Motor neuron (in vitro differentiated cells): ENCODE measurements at places on chromosomes 11 and 22.

DNA sequence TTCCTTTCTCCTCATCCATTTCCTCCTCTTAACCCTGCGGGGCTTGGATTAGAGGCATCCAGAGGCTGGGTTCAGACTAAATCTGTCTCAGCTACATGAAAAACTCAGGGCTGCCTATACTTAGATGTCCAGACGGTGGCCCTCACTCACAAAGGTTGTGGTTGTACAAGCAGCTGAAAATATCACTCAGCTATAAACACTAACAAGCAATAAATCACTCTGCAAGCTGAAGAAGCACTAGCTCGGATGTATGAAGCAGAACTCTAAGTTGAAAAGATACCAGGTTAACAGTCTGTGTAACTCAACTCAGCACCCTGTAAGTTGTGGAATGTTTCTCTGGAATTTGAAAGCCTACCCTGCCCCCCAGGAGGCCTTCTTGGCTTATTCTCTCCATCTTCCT lies 82.9 kb downstream of the EXT2 start:
- peak; percentile 35 for ATAC-seq

DNA sequence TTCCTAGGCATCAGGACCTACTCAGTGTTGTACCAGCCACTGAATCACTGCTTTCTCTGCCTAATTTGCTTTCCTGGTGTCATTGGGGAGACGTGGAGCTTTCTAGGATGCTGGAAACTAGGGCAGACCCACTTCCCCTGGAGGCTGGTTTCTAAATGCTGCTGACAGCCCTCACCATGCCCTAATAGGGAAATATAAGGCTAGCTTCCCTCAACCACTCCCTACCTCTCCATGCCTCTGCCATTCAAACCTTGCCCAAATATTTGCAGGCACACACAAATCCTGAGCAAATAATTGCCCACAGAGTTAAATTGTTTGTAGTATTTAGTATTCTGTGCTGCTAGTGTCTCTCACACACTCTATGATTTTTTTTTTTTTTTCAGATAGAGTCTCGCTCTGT lies 310.2 kb downstream of the DDX10 start:
- no peak for ATAC-seq

- peak; percentile 31 for ATAC-seq
Measured at GRCh38 chr11:57751676-57752253, at the start of gene BTBD18. Gene BTBD18 (minus strand): TSS chr11:57751819. CDS start chr11:57751188, 631 bp downstream.

DNA sequence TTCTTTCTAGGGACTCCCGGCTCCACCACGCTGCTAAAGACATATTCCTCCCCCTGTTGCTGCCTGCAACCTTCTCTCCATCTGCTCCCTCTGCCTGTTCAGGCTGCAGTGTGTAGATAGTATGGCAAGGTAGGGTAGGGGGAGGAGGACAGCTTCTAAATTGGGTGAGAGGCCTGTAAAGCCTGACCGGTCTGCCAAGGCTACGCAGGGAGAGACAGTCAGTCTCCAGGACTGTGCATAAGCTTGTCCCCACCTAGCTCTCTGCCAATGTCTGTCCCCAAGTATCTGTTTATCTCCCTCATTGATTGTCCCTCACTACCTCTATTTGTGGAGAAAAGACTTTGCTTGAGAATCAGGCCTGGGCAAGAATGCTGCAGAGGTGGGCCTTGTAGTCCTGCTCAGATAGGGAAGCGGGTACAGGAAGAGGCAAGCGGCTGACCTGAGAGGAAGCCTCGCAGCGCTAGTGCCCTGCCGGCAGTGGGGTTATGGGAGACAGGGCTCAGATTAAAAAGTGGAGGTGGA lies 871 bp upstream of the SEZ6L start:
- no peak for ATAC-seq

DNA sequence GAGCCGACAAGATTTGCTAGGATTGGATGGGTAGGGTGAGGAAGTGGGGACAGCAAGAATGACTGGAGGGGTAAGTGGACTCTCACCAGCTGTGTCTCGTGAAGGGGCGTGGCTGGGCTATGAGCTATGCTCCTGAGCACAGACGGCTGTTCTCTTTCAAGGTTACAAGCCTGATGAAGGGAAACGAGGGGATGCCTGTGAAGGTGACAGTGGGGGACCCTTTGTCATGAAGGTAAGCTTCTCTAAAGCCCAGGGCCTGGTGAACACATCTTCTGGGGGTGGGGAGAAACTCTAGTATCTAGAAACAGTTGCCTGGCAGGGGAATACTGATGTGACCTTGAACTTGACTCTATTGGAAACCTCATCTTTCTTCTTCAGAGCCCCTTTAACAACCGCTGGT lies 19.9 kb downstream of the F2 start:
- no peak for ATAC-seq

GRCh38 chr11:68867066-68867465 lies 25.4 kb upstream of the CPT1A start:
- ATAC-seq = no peak

DNA sequence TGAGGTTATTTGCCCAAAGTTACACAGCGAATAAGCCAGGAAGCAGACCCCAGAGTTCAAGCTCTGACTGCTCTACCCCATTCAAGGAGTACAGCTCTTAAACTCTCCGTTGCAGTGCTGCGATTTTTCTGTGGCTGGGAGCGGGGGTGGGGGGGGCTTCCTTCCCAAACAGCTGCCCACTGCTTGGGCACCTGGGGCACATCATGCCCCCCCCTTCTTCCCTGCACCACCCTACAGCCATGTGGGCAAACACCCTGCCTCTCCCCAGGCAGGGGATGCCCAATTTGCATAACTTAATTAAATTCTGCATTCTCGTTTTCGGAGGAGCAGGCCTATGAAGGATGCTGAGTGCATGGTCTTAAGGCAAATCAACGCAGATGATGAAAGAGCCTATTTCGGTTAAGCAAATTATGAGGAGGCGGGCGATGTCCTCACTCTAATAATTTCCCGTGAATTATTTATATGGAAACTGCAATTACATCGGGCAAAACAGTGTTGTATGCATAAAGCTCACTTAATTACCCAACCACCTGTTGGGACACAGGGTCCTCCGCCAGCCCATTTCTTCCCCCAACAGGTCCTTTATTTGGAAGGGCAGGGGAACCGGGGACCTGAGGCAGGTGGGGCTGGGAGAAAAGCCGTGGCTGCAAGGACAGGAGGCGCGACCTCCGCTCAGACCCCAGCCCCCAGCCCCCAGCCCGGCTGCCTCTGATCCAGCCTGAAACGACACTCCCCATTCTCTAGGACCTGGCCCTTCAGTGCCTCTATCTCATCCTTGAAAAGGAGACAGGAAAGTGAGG lies 610.5 kb downstream of the BUD13 start:
- ATAC-seq = no peak

DNA sequence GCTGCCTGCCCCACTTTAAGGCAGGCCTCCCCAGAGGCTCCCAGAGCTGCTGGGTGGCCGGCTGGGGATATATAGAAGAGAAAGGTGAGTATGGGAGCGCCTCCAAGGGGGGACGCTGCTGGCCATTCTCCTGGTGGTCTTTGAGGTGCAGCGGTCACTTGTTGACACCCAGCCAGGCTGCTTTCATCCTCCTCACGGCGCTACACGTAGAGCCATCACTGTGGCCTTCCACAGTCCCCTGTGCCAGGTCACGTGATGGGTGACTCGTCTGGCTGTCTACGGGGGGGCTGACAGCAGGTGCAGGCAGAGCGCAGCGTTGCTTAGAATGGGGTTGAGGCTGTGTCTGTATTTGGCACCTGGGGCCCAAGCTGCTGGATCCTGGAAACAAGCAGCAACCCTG lies 1.9 kb downstream of the ACR start:
- ATAC-seq = no peak

GRCh38 chr22:25953919-25954318 lies 211.9 kb downstream of the MYO18B start:
- ATAC-seq = no peak

- ATAC-seq = no peak
Measured at GRCh38 chr22:39731881-39732555, 161.5 kb downstream of the CACNA1I start.

DNA sequence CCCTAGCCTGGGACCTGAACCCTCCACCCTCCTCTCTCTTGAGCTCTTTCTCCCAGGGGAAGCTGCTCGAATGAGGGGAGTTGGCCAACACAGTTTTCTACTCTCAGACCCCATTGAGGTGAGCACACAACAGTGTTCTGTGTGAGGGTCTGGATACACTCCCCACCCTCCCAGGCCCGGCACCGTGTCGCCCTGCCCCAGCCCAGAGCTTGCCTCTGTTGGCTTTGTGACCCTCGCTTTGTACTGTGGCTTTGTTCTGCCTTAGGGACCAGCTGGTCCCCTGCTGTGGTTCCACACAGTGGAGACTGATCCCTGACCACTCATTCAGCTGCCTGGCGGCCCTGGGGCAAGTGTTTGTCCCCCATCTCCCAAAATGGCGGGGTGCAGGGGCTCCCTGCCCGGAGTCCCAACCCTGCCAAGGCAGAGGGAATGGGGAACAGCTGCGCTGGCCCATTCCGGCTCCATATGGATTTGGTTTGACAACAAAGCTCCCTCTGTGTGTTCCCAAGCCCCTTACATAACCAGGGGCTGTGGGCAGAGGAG lies 8.3 kb downstream of the ST3GAL4 start:
- ATAC-seq = no peak

DNA sequence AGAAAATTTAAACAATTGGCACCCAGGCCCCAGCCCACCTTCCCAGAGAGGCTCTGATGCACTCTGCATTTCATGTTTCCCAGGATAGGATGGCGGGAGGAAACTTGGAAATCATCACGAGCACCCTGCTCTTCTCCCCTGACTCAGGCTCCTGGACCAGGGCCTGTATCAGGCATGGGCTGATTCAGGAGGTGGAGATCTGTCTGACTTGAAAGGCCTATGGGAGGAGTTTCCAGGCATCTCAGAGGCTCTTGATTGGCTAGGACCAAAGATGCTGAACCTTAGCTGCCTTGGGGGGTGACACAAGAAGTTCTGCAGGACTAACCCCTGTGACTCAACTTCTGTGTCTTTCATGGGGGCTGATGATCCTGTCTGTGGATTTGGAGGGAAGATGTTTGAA lies 106.2 kb downstream of the PKNOX2 start:
- no peak for ATAC-seq

GRCh38 chr11:77191823-77192495 lies 63.9 kb downstream of the MYO7A start:
- no peak for ATAC-seq

DNA sequence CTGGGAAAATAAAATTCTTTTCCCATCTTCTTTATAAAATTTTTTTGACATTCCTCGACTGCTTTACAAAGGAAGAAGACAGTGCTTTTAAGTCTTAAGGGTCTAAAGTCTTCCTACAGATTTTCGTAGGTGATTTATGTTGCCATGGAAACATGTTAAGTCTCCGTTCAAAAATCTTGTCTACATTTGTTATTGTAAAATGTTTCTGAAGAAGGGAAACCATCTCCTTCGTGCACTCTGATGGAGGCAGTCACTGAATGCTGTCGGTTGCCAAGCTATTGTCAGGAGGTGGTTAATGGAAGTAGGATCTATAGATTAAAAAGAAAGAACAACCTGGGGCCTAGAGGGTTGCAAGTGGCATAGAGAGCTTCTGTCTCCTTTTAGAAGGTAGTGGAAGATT lies 52.6 kb downstream of the MAP6 start:
- ATAC-seq = no peak

GRCh38 chr11:69416143-69416515 lies 65.3 kb upstream of the LINC01488 start:
- ATAC-seq = no peak

- ATAC-seq = peak; percentile 84
Measured at GRCh38 chr11:13135385-13136271, 126.5 kb downstream of the RASSF10 start.

DNA sequence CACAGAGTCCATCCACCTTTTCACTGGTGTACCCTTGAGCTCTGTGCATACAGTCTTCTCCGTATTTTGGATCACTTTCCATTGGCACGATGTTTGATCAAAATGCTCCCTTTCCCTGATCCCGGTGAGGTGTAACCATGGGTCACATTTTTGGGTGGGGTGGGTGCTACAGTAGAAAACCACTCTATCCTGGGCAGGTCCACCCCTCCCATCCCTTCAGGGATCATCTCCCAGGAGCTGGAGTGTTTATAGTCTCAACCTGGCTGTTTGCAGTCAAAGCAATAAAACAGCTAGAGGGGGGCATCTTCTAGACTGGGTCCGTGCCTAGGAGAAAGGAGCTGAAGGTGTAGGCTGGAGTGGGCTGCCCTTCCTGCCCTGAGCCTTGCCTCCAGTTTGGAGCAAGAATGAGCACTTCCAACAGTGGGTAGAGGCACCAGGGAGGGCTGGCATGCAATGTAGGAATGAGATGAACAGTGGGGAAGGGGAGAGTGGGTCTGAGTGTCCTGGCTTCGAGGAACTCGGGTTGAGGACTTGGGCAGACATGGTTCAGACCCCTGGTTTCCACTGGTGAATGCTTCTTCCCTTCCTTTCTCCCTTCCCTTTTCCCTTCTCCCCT lies 38.8 kb downstream of the RNF141 start:
- ATAC-seq = no peak

- no peak for ATAC-seq
Measured at GRCh38 chr11:14774721-14775120, 117.3 kb downstream of the CYP2R1 start.

DNA sequence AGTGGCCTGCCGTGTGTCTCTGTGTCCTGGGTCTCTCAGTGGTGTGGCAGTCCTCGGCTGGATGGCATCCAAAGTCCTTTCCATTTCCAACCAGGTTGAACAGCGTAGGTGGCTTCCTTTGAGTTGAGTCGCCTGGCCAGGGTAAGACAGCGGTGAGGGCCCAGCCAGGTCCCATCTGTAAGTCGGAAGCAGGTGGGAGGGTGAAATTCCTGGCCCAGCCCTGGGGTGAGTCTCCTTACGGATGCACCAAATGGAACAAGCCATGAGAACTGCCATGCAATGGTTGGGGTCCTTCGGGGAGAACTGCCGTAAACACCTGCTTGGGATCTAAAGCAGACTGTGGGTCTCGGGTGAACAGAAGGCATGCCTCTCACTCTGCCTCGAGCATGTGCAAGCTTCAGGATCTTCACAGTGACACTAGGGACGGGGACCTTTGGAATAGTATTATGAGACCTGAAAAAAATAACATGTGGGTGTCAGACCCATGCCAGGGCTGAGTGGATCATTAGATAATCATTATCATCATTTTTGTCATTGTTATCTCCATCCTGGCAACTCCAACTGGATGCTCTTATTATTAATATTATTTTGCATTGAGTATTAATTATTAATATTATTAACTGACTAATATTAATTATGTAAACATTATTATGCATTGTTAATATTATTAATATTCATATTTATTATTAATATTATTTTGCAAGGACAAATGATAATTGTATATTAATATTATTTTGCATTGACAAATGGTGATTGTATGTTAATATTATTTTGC lies 57.7 kb upstream of the LINC01488 start:
- no peak for ATAC-seq

DNA sequence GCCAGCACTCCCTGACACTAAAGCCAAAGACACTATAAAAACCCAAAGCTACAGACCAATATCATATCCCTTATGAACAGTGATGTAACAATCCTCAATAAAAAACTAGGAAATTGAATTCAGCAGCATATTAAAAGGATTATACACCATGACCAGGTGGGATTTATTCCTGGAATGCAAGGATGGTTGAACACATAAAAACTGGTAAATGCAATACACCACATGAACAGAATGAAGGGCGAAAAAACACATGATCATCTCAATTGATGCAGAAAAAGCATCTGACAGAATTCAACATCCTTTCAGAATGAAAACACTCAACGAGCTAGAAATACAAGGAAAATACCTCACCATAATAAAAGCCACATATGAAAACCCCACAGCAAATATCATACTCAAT lies 31.3 kb downstream of the OSBP start:
- ATAC-seq = no peak
